ENCODE measurements at places on chromosomes 13 and 19. TPM values are rescaled to one million over a fixed set of nuclear protein-coding genes. Genes with fewer than 3 reads are reported as not detected.

DNA sequence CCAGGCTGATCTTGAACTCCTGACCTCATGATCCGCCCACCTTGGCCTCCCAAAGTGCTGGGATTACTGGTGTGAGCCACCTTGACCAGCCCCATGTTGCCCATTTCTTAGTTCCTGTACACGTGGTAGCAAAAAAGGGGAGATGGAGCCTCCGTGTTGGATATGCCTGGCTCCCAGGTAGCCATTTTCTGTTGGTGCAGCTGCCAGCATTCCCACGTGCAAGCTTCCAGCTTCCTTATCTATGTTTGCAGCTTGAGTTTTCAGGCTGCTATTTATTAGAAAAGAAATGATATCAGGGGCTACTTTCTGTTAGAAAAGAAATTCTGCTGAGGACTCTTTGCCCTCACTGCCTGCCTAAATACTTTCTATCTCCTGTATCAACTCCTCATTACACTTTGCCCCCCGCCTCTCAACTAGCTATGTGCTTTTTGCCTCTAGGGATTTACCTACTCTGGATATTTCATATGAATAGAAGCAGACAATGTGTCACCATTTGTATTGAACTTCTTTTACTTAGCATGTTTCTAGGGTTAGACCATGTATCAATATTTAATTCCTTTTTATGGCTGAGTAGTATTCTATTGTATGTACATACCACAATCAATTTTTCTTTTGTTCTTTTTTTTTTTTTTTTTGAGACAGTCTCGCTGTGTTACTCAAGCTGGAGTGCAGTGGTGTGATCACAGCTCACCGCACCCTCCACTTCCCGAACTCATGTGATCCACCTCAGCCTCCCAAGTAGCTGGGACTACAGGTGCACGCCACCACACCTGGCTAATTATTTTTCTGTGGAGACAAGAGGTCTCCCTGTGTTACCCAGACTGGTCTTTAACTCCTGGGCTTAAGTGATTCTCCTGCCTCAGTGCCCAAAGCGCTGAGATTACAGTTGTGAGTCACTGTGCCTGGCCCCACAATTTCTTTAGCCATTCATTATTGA, 3.4 kb upstream of the TMED1 start:
- H3K27me3 ChIP-seq, result no peaks in the 10 kb centered on the region
- no peak overlapping the region for H3K27ac ChIP-seq
- no peaks in the 10 kb centered on the region for H3K36me3 ChIP-seq
- no peak overlapping the region for H3K4me3 ChIP-seq

DNA sequence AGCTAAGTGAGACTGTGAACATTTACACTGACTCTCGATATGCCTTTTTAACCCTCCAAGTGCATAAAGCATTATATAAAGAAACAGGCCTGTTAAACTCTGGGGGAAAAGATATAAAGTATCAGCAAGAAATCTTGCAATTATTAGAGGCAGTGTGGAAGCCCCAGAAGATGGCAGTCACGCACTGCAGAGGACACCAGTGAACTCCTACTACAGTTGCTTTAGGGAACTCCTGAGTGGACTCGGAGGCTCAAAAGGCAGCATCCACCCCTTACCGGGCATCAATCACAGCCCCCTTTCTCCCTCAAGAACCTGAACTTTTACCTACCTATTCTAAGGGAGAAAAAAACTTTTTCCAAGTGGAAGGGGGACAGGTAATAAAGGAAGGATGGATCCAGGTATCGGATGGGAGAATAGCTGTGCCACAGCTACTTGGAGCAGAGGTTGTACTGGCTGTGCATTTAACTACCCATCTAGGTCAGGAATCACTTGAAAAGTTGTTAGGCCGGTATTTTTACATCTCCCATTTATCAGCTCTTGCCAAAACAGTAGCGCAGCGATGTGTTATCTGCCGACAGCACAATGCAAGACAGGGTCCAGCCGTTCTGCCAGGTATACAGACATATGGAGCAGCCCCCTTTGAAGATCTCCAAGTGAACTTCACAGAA, 80.1 kb downstream of the ZNF486 start:
- no peaks in the 10 kb centered on the region for H3K27me3 ChIP-seq
- no peak overlapping the region for H3K4me3 ChIP-seq
- no peak for DNase-seq
- H3K4me1 ChIP-seq, result no peaks in the 10 kb centered on the region
- no peak overlapping the region for H3K27ac ChIP-seq

Gene PIK3R2
- total RNA-seq, result 24.8 TPM

GRCh38 chr19:18278521-18279265, 2.7 kb downstream of the JUND start:
- H3K27me3 ChIP-seq, result no peaks in the 10 kb centered on the region
- peak overlapping the region; percentile 100 for H3K4me3 ChIP-seq
- peak overlapping the region; percentile 100 for H3K27ac ChIP-seq

GRCh38 chr13:103960001-103960400, 893.8 kb upstream of the SLC10A2 start:
- no peak for DNase-seq
- no peaks in the 10 kb centered on the region for H3K36me3 ChIP-seq
- H3K4me3 ChIP-seq, result no peak overlapping the region
- no peaks in the 10 kb centered on the region for H3K4me1 ChIP-seq
- no peaks in the 10 kb centered on the region for H3K27me3 ChIP-seq

Gene SLC5A5
- not detected for total RNA-seq

DNA sequence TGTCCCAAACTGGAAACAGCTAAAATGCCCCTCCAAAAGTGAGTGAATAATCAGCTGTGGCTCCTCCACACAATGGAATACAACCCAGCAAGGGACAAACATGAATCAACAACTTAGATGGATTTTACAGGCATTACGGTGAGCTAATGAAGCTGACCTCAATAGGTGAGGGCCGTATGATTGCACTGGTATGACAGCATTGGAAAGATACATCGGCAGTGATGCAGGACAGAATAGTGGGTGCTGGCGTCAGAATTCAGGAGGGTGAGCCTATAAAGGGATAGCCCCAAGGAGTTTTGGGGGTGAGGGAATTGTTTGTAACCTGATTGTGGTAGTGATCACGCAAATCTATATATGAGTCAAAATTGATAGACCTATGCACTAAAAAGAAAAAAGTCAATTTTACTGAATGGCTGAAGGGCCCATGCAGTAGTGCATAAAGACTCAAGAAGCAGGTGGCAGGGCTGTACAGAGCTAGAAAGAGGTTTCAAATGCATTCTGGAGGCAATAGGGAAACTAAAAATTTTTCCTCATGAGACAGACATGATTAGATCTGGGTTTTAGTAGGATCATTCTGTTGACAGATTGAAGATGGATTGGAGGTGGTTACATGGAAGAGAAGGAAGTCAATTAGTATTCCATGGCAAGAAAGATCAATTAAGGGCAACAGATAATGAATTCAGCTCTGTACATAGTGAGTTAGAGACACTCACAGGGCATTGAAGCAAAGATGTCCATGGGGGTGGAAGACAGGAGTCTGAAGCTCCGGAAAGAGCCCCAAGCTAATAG, 90.8 kb downstream of the IRS2 start:
- H3K4me1 ChIP-seq, result no peaks in the 10 kb centered on the region
- no peak overlapping the region for H3K27ac ChIP-seq
- DNase-seq, result no peak
- H3K36me3 ChIP-seq, result no peaks in the 10 kb centered on the region
- no peaks in the 10 kb centered on the region for H3K27me3 ChIP-seq
- H3K4me3 ChIP-seq, result no peak overlapping the region

GRCh38 chr13:102401265-102401664, 583 bp downstream of the FGF14 start:
- no peak for DNase-seq
- peaks cover 18% of the 10 kb centered on the region for H3K4me1 ChIP-seq
- no peaks in the 10 kb centered on the region for H3K27me3 ChIP-seq
- H3K27ac ChIP-seq, result no peak overlapping the region

- no peaks in the 10 kb centered on the region for H3K27me3 ChIP-seq
- H3K36me3 ChIP-seq, result no peaks in the 10 kb centered on the region
- no peak for DNase-seq
Measured at GRCh38 chr19:54208784-54209057, 8.1 kb downstream of the RPS9 start.

- H3K27me3 ChIP-seq, result no peaks in the 10 kb centered on the region
- no peaks in the 10 kb centered on the region for H3K36me3 ChIP-seq
- H3K4me1 ChIP-seq, result peaks cover 28% of the 10 kb centered on the region
- no peak for DNase-seq
- no peak overlapping the region for H3K27ac ChIP-seq
Measured at GRCh38 chr13:114143806-114144605, 11.6 kb upstream of the RASA3 start.

- no peak overlapping the region for H3K27ac ChIP-seq
- no peaks in the 10 kb centered on the region for H3K36me3 ChIP-seq
- no peak for DNase-seq
- H3K4me1 ChIP-seq, result peaks cover 6% of the 10 kb centered on the region
Measured at GRCh38 chr13:20301403-20302071, 69.4 kb upstream of the GJB6 start.

DNA sequence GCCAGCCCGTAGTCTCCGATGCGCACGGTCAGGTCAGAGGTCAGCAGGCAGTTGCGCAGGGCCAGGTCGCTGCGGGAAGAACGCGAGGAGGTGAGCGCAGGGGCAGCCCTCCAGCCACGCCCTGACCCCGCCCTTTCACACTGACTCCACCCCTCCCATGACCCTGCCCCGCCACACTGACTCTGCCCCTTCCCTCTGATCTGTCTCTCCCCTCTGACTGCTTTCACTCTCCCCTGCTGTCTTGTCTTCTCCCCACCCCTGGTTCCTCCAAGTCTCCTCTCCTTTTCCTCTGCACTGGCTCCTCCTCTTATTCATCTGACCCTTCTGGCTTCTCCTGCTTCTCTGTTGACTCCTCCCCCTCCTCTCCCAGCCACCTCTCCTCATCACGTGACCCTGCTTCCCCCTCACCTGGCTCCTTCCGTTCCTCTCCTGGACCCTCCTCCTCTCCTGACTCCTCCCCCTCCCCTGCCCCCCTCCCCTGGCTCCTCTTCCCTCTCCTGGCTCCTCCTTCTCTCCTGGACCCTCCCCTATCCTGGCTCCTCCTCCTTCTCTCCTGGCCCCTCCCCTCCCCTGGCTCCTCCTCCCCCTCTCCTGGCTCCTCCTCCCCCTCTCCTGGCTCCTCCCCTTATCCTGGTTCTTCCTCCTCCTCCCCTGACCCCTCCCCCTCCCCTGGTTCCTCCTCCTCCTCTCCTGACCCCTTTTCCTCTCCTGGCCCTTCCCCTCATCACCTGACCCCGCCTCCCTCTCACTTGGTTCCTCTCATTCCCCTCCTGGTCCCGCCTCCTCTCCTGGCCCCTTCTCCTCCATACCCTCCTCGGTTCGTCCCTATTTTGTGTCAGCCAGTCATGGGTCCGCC, 9.9 kb downstream of the LMTK3 start:
- no peak overlapping the region for H3K27ac ChIP-seq
- DNase-seq, result no peak
- peaks cover 5% of the 10 kb centered on the region for H3K4me1 ChIP-seq
- no peaks in the 10 kb centered on the region for H3K36me3 ChIP-seq

GRCh38 chr19:1566392-1567115, 1.6 kb downstream of the MEX3D start:
- H3K4me3 ChIP-seq, result peak overlapping the region; percentile 49
- peaks cover 18% of the 10 kb centered on the region for H3K4me1 ChIP-seq
- DNase-seq, result no peak
- peak overlapping the region; percentile 78 for H3K27ac ChIP-seq

DNA sequence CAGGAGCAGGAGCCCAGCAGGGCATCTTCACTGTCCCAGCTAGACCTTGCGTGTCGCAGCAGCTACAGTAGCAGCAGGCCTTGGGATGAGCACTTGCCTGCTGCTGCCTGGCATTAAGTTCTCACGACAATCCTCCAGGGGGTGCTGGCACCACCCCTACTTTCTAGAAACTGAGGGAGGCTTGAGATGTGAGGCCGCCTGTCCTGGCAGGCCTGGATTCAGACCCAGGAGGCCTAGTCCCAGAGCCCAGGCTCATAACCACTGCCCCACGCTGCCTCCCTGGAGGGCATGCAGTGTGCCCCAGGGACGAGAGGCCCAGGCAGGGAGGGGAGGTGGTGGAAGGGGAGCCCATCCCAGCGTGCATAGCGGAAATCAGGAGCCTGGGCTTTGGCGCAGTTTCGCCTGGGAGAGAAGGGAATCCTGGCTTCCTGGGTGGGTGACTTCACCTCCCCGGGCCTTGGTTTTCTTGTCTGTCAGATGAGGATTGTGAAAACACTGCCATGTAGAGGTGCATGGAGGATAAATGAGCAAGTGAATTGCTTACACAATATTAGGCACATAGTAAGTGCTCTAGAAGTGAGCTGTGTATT, 26.1 kb downstream of the PPP5C start:
- peaks cover 67% of the 10 kb centered on the region for H3K4me1 ChIP-seq
- H3K36me3 ChIP-seq, result no peaks in the 10 kb centered on the region
- peak overlapping the region; percentile 35 for H3K27ac ChIP-seq
- no peaks in the 10 kb centered on the region for H3K27me3 ChIP-seq
- DNase-seq, result no peak

GRCh38 chr13:30504081-30504480, 38.3 kb upstream of the HMGB1 start:
- H3K27me3 ChIP-seq, result no peaks in the 10 kb centered on the region
- DNase-seq, result no peak
- H3K4me1 ChIP-seq, result no peaks in the 10 kb centered on the region

Gene ERICH6B
- total RNA-seq, result not detected

DNA sequence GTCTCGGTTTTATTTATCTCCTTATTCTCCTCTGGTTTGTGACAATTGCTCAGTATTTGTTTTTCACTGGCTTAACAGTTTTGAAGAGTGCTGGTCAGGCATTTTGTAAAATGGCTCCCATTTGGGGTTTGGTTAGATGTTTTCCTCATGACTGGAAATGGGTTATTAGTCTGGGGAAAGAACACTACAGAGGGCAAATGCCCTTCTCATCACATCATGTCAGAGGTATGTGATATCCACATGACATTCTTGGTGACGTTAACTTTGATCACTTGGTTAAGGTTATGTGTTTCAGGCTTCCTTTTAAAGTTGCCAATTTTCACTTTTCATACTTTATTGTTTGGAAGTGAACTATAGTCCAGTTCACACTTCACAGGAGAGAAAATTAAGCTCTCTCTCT, 74.8 kb upstream of the KLHL1 start:
- no peak for DNase-seq
- H3K36me3 ChIP-seq, result no peaks in the 10 kb centered on the region
- H3K27me3 ChIP-seq, result no peaks in the 10 kb centered on the region
- no peak overlapping the region for H3K27ac ChIP-seq

DNA sequence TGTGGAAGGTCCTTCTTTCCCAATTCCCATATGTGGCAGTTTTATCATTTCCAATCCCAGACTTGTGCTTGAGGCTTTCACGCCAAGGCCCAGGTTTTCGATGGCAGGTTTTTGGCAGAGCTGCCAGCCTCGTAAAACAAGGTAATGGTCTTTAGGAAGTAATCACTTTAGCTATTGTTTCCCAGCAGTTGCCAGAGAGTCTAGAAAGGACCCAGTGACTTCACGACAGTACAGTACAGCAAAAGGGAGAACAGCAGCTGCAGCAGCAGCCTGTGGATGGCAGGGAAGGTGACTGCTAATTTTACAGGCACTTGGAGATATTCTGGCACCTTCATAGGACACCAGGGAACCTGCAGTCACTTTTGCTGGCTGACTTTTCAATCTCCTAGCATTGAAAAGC, 291.6 kb upstream of the MAB21L1 start:
- H3K4me1 ChIP-seq, result no peaks in the 10 kb centered on the region
- H3K27me3 ChIP-seq, result no peaks in the 10 kb centered on the region
- H3K27ac ChIP-seq, result no peak overlapping the region
- H3K4me3 ChIP-seq, result no peak overlapping the region

Gene FAM216B
- not detected for total RNA-seq

Gene LRRC63
- total RNA-seq, result 0.49 TPM

Gene NXNL1
- total RNA-seq, result not detected
